ENCODE measurements at places on chromosomes 2 and 18.

DNA sequence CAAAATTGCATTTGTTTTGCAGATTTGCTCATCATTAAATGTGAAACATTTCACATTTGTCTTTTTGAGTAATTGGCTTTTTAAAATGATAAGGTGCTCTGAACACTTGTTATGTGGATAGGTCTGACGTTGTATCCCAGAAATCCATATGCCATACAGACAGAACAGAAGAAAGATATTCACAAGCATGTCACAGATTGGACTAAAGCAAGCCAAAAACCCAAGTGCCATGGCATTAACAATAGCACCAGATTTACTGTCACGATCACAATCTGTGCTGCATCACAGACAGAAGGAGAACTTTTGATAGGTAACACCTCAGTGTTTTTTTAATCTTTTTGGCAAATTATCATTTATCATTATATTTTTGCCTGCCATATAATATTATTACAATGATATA is 272.6 kb downstream of the ARHGAP15 start:
- DNase-seq, result no peak

DNA sequence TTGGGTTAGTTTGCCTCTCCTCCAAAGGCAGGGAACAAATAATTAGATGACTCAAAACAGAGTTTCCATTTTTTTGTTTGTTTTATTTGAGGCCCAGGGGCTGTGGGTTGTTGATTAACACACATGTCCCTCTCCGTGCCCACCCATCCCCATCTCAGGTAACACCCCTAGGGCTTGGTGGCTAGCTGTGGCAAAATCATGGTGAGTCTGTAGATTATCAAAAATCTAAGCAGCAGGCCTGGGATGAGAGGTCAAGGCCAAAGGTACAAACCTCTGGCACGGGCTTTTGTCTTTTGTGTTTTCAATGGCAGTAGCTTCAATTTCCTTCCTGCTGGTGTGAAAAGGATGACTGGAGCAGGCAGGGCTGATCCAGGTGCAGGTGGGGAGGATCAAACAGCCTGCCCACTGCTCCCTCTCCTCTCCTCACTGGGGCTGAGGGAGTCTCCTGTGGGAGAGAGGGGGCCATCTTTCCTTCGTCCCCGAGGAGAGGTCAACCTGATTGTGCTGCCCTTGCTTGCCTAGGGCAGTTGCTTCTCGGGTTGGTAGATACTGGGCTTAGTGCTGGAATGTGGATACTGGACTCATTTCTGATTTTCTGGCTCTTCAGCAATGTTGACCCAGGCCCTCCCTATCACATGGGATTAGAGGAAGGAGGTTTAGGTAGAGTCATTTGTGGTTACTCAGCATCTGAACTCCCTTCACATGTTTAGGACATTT is 31.9 kb upstream of the EML4 start:
- DNase-seq, result no peak

DNA sequence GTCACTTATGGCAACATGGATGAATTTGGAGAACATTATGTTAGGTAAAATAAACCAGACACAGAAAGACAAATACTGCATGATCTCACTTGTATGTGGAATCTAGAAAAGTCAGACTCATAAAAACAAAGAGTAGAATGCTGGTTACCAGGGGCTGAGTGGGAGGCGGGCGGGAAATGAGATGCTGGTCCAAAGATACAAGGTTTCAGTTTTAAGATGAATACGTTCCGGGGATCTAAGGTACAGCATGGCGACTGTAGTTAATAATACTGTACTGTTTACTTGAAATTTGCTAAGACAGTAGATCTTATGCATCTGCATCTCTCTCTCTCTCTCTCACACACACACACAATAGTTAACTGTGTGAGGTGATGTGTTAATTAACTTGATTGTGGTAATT is 14.2 kb downstream of the FAM110C start:
- DNase-seq, result no peak

- DNase-seq, result no peak
Observed at GRCh38 chr2:86706220-86706619, 13.9 kb upstream of the RMND5A start.

DNA sequence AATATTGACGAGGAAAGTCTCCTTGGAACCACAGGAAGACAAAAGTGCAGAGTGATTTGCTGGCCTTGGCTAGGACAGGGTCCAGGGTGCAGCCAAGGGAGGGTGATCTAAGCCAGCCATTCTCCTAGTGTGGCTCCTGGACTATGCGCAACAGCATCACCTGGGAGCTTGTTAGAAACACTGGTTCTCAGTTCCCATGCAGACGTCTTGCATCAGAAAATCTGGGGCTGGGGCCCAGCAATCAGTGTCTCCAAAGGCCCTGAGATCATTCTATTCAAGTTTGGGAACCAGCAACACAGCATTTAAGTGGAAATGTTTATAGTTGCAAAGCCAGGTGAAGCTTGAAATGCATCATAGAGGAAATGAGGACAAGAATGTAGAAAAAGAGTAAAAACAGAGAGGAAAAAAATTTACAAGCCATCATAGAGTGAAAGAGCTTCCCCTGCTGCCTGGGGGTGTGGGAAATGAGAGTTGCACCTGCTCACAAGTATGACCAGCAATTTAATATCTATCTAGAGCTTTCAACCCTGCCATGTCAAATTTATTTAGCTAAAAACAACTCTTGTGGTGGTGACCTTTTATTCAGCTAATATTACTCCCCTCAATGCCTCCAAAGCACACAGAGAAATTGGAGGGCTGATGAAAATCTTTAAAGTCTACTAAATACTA is 54.4 kb upstream of the SEC11C start:
- DNase-seq, result no peak

DNA sequence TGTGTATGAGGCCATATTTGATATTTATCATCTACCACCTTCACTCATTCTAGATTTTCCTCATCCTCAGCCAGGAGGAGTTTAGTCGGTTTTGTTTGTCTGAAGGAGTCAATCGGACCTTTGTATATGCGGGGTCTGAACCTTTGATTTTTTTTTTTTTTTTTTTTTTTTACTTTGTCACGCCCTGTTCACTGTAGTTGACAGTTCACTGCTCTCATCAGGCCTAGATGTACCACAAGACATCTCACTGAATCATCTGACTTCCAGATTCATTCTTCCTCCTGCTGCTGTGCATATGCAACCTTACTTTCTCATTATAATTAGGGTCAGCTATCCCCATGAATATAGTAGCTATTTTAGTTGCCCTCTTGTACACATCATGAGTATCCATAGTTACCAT is 133.2 kb downstream of the ARHGAP15 start:
- no peak for DNase-seq

GRCh38 chr2:85134255-85134895 is 1.2 kb downstream of the TCF7L1 start:
- no peak for DNase-seq

- DNase-seq, result no peak
Observed at GRCh38 chr2:191653667-191654391, 24.1 kb upstream of the NABP1 start.

- DNase-seq, result no peak
Observed at GRCh38 chr2:10132596-10132995, 10.1 kb downstream of the RRM2 start.

- DNase-seq, result no peak
Observed at GRCh38 chr18:67381608-67382150, 134.8 kb downstream of the DSEL start.

DNA sequence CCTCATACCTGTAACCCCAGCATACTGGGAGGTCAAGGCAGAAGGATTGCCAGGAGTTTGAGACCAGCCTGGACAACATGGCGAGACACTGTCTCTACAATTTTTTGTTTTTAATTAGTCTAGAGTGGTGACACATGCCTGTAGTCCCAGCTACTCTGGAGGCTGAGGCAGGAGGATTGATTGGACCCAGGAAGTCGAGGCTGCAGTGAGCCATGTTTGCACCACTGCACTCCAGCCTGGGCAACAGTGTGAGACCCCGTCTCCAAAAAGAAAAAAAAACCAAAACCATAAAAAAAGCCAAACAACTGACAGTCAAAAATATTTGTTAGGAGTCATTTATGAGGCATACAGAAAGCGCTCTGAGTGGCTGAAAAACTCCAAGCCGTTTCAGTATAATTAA is 95.5 kb downstream of the KCTD18 start:
- DNase-seq, result no peak

DNA sequence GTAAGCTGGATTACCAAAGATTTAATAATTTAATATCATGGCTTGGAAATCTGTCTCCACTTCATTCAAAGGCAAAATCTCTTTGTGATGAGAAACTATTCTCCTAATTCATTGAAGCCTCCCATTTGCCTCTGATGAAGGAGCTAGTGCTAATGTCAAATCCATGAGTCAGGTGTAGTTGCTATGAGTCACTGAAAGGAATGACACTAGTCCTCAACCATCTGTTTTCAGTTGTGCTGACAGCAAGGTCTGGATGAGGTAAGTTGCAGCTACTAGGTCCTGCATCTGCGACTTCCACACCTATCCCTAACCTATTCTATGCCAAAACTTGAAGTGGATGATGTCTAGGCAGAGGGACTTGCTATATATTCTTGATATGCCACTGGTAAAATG is 324.0 kb upstream of the UBE2E3 start:
- DNase-seq, result no peak

DNA sequence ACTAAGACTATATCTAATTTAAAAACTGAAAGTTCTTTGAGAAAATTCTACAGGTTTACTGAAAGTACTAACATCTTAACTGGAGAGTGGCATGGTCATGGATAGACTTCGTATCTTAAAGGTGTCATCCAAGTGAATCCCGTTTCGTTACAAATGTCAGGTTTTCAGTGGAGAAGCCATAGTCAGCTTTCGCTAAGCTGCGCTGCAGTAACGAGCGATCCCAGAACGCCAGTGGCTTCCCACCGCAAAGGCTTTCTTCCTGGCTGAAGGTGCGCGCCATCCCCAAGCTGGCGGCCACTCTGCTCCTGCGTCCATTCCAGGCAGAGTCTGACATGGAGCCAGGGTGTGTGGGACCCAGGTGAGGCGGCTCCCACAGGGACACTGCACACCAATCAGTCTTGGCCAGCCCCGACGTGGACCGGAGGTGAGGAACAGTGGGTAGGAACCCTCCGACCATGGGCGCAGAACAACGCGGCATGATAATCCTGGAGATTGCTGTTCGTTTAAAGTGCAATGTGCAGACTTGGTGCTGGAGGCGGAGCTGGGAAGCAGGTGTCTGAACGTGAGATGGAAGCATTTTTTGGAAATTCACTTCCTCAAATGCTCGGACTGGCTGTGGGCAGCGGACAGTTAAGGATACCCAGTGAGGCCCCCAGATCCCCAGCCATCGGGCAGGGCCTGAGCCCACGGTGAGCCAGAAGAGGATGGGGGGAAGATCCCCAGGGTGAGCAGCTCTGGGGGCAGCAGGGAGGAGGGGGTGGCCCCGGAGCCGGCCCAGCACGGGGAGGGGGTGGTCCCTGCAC is 27.8 kb upstream of the KCNG2 start:
- DNase-seq, result no peak

DNA sequence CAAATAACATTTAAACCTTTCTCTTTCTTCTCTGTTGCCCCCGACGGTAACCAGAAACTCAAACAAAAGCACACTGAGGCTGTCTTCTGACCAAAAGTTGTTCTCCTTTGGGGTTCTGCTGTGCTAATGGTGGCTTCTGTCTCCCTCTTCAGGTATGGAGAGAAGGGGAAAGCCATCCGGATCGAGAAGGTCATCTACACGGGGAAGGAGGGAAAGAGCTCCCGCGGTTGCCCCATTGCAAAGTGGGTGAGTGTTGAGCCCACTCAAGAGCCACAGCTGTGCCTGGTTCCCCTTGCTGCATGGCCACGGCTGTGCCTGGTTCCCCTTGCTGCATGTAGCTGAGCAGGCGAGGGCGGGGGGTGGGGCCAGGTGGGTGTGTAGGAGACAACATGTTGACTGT is 67.4 kb downstream of the BOLA3 start:
- no peak for DNase-seq

GRCh38 chr18:32276256-32276655 is 86.4 kb downstream of the MEP1B start:
- no peak for DNase-seq

Data from NCI-H2171 (cell line).